RKO (cell line): ENCODE measurements at places on chromosomes 16 and 17.
A peak's percentile ranks its signal among the peaks of the same experiment; 100 is the strongest.

- no peak for DNase-seq
Measured at GRCh38 chr17:57623620-57624019, 121.5 kb downstream of the CCDC182 start.

- DNase-seq: no peak
Measured at GRCh38 chr17:3506054-3506453, 30.3 kb downstream of the ASPA start.

DNA sequence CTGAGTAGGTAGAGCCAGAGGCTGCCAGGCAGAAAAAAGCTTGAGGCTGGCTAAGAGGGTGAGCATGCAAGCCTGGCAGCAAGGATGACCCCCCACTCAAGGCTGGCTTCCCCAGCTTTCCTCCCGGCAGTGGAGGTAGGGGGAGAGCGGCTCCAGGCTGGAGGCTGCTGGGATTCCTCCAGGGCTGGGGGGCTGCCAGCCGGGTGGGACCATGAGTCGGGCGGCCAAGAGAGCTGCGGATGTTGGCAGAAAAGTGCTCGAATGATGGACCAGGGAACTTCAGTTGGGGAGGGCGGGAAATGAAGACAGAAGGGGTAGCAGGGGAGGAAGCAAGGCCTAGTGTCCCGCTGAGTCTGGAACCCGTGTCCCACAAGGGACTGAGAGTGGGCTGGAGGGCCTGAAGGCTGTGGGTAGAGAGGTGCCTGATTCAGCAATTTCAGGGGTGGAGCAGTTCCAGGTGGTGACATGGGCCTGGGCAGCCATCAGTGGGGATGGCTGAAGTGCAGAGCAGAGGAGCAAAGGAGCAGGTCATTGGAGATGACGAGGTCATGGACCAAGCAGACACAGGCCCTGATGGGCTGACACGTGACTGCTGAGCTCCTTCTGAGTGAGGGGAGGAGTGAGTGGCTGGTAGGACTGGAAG lies 20.3 kb downstream of the HSD11B2 start:
- DNase-seq: no peak

- DNase-seq: peak; percentile 52
Measured at GRCh38 chr17:63984651-63985386, 12.1 kb upstream of the SCN4A start.

GRCh38 chr17:61750656-61751055 lies 112.7 kb downstream of the BRIP1 start:
- no peak for DNase-seq

DNA sequence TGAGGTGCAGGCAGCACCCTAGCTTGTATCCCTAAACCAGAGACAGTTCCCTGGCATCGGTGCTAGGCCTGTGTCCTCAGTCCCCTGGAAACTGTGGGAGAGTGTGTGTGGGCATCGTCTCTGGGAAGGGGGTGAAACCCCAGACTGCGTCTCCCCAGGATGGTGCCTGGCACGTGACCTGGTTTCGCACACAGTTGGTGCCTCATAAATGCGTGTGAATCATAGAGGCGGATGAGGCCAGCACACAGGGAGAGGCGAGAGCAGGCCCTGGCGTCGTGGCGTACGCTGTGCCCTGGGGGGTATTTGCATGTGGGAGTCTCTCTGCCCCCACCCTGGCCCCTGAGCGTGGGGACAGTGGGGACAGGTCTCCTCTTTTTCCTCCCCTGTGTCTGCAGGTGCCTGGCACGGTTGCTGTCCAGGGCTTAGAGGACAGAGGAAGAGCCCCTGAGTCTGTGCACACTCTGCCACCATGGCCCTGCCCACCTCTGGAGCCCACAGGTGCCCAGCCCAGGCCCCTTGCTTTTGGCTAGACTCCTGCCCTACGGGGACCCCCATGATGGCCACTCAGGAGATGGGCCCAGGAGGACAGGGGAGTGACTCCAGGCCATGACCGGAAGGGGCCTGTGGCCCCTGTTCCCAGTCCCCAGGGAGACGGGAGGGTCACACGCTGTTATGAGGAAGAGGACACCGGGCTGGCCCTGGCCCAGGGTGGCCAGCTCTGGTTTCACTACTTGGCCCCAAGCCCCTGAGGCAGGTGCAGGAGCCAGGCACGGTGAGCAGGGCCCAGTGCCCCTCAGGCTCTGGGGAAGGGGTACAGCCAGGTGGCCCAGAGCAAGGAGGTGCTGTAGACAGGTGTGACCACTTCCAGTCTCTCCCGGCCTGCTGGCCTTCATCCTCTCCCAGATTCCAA lies 1.3 kb upstream of the FSCN2 start:
- no peak for DNase-seq

DNA sequence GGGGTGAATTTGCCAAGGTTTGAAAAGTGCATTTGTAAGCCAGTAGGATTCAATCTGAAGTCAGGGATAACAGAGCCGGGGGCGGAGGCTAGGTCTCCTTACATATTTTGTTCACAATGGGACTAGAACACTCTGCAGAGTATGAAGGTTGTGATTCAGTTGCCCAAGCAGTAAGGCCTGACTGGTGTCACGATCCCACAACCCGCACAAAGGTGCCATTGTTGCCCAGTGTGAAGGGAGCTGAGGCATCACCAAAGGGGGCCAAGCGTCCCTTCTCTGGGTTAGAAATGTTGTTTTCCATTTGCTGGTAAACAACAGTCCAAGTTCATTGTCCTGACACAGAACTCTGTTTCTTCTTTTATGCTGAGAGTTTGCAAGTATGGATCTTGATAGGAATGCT lies 471.8 kb downstream of the MAF start:
- DNase-seq: no peak

- no peak for DNase-seq
Measured at GRCh38 chr16:60907645-60908044, 1128.6 kb downstream of the CDH8 start.

DNA sequence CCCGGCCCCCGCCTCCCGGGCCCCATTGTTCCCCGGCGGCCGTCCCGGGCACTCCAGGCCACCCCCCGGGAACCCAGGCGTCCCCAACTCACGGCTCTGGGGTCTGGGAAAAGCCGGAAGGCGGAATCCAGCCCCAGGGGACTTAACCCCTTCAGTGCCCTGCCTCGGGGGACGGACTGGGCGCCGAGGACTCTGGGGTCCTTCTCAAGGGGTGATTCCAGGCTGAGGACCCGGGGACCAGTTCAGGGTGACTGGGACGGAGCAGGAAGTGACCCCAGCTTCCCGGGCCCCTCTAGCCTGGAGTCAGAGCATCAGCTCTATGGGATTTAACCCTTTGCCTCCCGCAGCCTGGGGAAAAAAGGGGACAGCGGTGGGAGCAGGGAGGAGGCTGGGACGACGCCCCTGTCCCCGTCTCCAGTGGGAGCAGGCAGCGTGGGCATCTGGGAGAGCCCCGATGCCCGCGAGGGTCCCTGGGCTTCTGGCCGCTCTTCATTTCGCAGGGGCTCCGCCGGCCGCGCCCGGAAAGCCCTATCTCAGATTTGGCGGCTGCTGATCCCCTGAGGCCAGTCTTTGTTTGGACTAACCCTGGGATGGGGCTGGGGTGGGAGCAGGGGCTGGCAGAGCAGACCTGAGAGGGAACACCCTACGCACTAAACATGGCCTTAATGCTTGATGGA lies at the start of gene ZNF629:
TSS of gene ZNF629 (minus strand) at position 270 of the 677 bp plus-strand sequence. CDS start 2,723 bp downstream, outside the sequence.
- peak; percentile 84 for DNase-seq

DNA sequence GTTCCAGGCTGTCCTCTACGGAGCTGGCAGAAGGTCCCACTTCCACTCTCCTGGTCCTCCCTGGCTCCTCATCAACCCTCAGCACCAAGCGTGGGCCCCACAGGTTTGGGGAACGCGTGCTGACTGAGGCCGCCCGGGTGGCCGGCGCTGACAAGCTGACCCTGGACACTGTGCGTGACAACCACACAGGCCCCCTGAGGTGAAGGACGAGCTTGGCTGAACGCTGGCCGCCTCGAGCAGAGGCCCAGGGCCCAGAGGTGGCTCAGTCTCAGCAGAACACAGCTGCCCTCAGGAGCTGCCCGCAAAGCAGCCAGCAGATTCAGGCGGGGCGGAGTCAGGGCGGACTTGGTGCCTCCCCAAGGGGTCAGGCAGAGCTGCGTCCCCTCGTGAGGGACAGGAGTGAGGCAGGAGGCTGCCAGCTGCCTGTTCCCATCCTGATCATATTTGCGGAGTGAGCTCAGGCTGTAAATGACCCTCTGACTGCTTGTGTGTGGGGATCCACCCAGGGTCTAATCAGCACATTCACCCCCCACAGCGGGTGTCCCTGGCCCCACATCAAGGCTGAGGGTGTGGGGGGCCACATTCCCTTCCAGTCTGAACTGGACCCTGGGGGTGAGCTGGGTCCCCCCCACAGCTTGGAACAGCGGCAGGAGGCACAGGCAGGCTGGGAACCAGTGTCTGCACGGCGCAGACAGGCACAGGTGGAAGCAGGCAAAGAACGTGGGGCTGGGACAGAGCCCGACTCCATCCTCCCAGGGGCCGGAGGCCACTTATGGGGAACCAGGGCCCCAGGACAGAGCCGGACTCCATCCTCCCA lies 105.1 kb upstream of the METRNL start:
- no peak for DNase-seq

DNA sequence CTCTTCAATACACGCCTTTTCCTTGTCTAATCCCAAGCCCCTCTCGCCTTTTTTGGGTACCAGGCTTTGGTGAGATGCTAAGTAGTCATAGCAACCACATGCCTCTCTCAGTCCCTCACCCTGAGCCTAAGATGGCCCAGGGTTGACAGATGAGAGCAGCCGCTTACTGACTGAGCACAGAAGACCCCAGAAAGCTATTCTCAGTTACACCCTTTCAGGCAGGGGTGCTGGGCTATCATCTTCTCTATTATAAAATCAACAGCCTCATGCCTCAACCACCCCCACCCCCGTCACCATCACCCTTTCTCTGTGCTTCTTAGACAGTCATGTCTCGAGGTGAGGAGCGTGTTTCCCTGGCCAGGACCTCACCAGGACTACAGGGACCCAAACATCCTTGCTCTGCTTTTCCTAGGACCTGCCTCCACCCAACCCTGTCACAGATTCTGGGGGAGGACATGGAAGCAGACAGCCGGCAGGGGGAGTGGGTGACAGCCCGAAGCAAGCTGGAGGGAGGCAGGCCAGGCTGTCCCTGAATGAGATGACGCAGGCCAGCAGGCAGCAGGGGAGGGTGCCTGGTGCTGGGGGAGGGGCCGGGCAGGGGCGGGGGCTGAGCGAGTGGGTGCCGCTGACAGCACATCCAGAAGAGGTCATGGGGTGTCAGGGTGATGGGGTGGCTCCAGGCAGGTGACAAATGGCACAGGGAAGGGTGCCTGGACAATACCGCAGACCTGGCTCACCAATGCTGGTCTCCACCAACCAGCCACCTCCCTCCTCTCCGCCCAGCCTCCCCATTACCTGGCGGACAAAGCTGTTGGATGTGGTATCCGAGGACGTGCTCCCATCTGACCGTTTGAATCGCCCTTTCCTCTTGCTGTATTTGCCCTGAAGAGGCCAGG lies 3.1 kb downstream of the CACNB1 start:
- no peak for DNase-seq

GRCh38 chr17:45751466-45751865 lies 32.7 kb upstream of the CRHR1 start:
- DNase-seq: no peak
